ENCODE measurements at places on chromosomes 16 and 17.
A peak's percentile ranks its signal among the peaks of the same experiment; 100 is the strongest.

GRCh38 chr16:82231008-82231787, 61.2 kb upstream of the MPHOSPH6 start:
- DNase-seq: no peak

DNA sequence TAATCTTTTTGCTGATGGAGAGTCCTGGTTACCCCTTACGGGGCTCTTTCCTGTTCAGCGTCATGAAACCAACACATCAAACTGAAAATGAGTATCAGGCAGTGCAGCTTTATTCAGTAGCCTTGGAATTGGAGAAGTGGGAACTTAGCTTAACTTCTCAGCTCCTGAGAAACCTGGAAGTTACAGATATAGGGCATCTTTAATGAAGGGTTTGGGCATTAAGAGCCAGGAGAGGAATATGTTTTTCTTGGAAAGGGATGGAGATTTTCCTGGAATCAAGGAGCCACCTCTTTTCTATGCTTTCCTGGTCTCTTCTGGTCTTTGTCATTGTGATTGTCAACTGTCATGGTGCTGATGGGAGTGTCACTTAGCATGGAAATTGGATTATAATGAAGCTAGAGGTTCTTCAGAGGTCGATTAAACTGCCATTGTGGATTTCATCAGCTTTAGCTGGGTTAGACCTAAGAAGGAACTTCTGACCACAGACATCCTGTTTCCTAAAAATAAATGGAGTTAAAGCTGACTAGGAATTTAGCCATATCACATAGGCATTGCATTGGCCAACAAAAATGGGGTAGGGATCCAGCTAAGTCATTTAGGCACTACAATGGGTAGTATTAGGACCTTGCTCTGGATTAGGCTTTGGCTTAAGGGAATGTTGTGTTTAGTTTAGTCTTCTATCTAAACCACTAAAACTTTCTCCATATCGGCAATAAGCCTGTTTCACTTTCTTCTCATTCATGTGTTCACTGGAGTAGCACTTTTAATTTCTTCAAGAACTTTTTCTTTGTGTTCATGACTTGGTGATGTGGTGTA, 186.4 kb downstream of the BCAS3 start:
- no peak for DNase-seq

- DNase-seq: no peak
These were observed 42.9 kb upstream of the KSR1 start for GRCh38 chr17:27413315-27413714.

GRCh38 chr16:46690281-46691178, 1.1 kb downstream of the ORC6 start:
- DNase-seq: no peak

DNA sequence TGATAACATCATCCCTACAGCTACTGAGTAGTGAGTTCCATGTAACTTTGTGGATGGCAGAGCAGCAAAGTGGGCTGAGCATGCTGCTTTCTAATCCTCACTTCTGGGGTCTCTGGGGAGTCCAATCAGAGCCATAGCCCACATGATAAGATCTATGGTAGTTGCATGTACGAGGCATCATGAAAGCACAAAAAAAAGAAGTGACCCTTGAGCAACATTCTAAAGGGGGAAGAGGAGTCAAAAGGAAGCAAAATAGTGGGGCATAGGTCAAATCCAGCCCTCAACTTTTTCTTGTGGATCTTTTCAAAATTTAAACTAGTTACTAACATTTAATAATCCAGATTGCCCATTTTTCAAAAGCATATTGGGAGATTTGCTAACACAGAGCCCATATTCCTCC, 208.5 kb upstream of the TOX3 start:
- DNase-seq: no peak

GRCh38 chr17:17822189-17822588, 14.6 kb downstream of the SREBF1 start:
- DNase-seq: peak; percentile 81

GRCh38 chr17:60080545-60080944, 1.8 kb upstream of the HEATR6 start:
- DNase-seq: no peak

GRCh38 chr17:9959377-9959981, 54.4 kb upstream of the RCVRN start:
- peak; percentile 57 for DNase-seq

- DNase-seq: no peak
These were observed 132.7 kb downstream of the CCDC182 start for GRCh38 chr17:57612202-57613071.

DNA sequence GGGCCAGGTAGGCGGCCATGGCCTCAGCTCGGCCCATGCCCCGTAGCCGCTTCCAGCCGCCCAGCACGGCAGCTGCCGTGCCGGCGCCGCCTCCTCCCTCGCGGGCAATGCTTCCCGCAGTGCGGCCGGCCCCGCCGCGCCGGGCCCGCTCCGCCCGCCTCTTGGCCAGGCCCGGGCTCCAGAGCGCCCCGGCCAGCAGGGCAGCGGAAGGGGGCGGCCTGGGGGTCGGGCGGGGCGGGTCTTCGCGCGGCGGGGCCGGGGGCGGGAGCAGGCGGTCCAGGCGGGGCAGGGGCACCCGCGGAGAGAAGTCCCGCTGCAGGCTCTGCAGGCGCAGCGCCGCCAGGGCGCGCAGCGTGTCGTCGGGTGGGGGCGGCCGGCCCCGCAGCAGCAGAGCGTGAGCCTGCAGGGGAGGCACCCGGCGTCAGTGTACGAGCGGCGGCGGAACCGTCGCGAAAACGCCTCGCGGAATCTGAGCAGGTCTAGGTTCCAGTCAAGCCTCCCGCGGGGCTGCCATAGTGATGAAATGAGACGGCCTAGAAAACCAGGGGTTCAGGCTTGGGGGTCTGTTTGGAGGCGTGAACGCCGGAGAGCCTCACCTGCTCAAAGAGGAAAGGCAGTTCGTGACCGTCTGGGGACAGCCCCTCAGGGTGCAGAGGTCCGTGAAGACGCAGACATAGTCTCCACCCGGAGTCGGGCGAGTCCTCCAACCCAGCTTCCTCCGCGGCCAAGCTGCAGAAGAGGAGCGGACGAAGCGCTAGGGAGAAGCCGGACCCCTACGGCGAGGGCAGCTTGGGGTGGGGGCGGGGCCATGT, 6.6 kb downstream of the PLEKHH3 start:
- DNase-seq: peak; percentile 66

DNA sequence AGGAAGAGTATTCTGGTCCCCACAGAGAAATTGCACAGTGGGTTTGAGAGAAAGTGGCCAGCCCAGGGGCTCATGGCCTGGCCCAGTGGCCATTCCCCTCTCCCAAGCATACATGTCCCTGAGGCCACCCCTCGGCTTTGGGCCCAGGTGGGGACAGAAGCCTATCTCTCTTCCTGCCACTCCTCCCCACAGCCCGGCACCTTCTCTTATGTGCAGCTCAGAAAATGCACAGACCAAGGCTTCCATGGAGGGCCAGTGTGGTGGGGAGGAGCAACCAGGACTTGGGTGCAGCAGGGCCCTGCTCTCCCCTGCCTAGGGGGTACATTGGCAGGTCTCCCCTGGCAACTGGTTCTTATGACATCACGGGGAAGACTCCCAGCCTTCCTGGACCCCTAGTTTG, at the start of gene C16orf90:
TSS of gene C16orf90 (minus strand) at position 314 of the 400 bp plus-strand sequence. CDS start at position 246, 68 bp downstream.
- DNase-seq: no peak

DNA sequence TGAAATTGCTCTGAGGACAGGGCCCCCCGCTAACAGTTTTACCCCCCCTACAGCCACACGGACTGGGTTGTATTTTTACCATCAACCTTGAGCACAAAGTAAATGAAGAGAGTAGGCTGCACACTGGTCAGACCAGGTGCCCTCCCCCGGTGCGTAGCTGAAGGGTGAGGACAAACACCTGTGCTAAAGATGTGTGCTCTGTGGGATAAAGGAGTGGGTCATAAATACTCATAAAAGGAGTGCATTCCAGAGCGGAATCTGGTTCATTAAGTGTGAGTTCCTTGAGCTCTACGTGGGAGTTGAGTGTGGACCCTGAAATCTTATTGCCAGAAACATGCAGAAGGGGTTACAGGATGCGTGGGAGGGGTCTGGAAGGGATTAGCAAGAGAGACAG, 217.0 kb downstream of the CCDC182 start:
- no peak for DNase-seq

GRCh38 chr17:45973099-45973780, 25.8 kb upstream of the STH start:
- peak; percentile 64 for DNase-seq

DNA sequence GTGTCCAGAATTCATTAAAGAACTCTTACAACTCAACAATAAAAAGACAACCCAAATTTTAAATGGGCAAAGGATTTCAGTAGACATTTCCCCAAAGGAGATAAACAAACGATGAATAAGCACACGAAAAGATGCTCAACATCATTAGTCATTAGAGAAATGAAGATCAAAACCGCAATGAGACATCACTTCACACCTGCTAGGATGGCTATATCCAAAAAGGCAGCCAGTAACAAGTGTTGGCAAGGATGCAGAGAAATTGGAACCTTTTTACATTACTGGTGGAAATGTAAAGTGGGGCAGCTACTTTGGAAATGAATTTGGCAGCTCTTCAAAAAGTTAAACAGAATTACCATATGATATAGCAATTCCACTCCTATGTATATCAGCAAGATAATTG, 42.0 kb downstream of the PITPNM3 start:
- DNase-seq: no peak

GRCh38 chr17:75249564-75249963, 11.8 kb downstream of the GGA3 start:
- DNase-seq: no peak

DNA sequence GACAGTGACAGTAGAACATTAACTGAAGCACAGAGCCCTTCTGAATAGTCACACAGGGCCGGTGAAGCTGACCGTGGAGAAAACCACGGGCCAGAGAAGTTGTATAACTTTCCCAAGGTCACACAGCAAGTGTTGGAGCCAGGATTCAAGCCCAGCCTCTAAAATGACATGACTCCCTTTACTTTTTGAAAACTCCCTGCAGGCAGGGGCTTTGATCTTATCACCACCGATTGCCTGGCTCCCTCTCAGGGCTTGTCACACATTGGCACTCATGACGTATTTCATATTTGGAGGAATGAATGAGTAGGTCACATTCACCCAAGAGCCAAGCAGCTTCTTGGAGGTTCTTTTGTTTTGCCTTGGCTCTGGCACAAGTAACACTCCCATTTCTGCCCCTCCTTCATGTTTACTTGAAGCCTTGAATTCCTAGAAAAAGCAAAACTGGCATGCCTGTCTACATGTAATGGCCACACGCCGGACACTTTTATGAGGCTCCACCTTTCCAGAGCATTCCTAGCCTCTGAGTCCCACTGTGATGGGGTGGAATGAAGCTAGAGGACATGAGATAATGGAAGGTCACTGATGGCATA, 13.3 kb upstream of the RBBP6 start:
- no peak for DNase-seq

DNA sequence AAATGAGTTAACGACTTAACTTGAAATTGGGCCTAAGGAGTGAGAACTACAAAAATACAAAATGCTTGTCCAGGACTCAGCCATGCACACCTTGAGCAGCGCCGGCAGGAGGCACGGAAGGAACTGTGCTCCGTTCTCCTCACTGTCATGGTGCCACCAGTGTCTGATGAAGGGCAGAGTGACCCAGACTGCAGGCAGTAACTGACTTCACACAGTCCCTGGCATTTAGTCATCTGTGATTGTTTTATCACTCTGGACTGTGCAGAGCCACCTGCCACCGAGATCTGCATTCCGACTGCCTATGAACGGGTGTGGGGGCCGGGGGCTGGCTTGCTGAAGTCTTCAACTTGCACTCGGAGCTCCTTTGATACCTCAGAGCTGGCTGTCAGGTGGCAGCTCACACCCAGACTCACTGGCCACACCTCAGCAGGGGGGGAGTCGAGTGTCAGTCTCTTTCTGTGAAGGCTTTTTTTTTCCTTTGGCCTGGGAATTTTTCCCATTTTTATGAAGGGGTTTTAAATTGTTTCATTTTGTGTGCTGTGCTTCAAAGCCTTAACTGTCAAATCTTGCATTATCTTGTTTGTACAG, 20.2 kb upstream of the ENDOV start:
- no peak for DNase-seq

DNA sequence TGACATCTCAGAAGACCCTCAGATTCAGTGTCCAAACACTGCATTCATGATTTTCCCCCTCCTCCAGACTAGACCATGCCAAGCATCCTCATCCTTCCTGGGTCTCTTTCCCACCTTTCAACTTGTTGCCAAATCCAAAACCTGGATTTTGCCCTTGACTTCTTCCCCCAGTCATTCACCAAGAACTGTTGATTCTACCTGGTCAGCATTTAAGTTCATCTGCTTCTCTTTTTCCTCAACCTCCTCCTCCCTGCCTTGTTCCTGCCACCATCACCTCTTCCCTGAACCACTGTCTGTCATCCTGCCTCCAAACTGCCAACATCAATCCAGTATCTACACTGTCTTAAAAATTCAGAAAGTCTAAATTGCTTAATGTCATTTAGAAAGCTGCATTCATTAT, 20.9 kb downstream of the CHST4 start:
- no peak for DNase-seq

DNA sequence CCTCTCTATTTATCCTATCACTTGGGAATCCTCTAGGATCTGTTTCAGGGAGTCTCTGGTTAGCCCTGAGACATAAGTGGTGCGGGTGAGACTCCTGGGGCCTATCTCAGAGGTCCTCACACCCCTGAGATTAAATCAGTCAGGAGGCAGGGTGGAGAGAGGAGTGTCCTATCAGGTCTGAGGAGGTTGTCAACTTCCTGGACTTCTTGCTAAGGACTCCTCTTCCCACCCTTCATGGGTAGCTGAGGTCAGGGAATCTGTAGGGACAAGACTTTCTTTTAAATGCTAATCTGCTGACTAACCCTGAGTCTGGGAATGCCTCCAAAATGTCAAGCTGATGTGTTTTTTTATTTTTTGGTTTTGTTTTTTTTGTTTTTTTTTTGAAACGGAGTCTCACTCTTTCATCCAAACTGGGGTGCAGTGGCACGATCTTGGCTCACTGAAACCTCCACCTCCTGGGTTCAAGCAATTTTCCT, 6.6 kb upstream of the ARMC5 start:
- no peak for DNase-seq

DNA sequence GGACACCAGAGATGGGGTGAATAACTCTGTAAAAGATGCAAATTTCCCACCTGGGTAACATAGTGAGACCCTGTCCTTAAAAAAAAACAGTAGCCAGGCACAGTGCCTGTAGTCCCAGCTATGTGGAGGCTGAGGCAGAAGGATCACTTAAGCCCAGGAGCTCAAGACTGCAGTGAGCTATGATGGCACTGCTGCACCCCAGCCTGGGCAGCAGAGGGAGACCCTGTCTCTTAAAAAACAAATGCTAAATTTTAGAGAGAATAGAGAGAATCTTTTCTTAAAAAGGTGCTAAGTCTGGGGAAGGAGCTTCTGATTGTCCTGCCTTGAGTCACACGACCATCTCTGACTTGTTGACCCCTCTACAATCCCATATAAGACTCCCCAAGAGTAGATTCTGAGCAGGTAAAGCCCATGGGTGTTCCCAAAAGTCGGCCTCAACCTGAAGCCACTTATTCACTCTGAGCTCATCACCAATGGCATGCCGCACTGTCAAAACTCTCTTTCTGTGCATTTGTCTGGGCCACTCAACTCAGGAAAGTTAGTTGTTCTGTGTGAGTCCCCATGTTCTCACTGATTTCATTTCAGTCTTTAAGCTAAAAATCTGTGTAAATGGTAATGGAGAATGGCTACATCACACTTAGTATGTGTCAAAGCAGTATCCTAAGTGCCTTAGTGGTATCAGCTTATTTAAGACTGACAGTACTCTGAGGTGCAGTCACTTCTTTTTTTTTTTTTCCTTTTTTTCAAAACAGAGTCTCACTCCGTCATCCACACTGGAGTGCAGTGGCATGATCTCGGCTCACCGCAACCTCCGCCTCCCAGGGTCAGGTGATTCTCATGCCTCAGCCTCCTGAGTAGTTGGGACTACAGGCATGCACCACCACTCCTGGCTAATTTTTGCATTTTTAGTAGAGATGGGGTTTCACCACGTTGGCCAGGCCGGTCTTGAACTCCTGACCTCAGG, 41.6 kb downstream of the PRKCB start:
- no peak for DNase-seq
